ENCODE measurements at places on chromosomes 2 and 18.

DNA sequence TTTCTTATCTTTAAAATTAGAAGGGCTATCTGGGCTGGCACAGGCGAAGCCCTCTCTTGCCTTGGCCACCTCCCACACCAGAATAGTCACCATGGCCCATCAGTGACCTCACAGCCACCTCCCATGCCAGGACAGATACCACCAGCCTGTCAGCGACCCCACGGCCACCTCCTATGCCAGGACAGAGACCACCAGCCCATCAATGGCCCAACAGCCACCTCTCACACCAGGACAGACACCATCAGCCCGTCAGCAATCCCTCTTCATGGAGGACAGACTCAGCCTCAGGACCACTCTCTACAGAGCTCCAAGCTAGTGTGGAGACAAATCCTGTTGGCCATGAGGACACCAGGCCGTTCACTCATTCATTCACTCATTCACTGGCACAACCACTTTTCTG, 74.6 kb downstream of the ASB1 start:
- DNase-seq, result no peak

DNA sequence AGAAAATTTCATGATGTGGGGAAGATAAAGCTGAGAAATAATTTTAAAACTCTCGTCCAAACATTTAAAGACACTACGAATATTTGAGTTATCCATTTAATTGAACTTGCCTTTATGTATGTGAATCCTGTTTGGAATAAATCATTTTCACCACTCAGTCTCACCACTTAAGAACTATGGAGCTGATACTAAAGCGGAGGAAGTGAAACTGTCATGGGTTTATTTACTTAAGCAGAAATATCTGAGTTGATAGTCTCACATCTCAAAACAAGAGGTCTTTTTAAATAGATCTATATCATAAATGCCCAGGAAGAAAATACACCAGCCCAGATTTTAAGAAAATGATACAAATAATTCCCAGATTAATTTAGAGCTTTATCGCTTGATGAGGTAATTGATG, 532.4 kb downstream of the ZNF804A start:
- no peak for DNase-seq

DNA sequence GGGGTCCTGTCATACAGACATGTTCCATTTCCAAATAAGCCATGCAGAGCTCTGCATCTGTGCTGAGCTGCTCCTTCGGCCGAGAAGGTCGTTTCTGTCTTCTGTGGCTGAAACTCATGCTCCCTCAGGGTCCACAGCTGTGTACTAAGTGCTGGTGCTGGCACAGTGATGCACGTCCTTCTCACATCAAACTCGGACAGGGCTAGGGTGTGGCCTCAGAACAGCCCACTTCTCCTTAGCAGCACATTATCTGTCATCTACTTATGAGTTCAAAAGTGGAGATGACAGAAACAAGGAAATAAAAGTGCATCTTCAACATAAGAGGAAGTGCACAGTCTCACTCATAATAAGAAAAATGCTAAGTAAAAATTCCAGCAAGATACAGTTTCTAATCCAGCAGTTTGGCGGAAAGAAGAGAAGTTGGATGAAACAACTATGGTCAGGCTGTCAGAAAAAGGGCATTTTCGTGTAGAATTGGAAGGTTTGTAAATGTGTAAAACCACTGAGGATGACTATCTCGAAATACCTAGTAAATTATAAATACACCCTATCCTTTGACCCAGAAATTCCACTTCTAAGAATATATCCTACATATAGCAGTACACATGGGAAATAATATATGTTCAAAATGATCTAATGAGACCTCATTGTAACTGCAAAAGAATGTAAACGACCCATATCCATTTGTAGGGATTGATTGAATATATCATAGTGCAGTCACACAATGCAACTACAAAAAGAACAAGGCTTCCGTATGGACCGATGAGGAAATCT, 53.7 kb upstream of the APCDD1 start:
- DNase-seq, result no peak

GRCh38 chr2:27381577-27382181, 1.1 kb upstream of the ZNF513 start:
- no peak for DNase-seq

- no peak for DNase-seq
These were observed 193.8 kb downstream of the ANKRD30B start for GRCh38 chr18:14941792-14942191.
